IMR-90 (cell line): ENCODE measurements at places on chromosomes 7 and 10. TPM values are rescaled to one million over a fixed set of nuclear protein-coding genes. Genes with fewer than 3 reads are reported as not detected.

The ACTL6B gene
- polyA plus RNA-seq, result not detected in 2 replicates

The CH25H gene
- 0.12 and 0.19 TPM in 2 replicates for polyA plus RNA-seq

The LRIT1 gene
- polyA plus RNA-seq, result not detected in 2 replicates

The PLPP4 gene
- 0.37 and 0.60 TPM in 2 replicates for polyA plus RNA-seq

The ARHGEF35 gene
- polyA plus RNA-seq, result not detected in 2 replicates
